Spinal cord (tissue), 10 donors: ENCODE measurements at places on chromosomes 16 and 17. TPM values are rescaled to one million over a fixed set of nuclear protein-coding genes. Genes with fewer than 3 reads are reported as not detected.

The PRAC2 gene
- polyA plus RNA-seq: not detected

The PLK1 gene
- polyA plus RNA-seq: 20.1 TPM

- DNase-seq: no peak
Observed at GRCh38 chr17:77437747-77438146, 297.0 kb downstream of the SEC14L1 start.

DNA sequence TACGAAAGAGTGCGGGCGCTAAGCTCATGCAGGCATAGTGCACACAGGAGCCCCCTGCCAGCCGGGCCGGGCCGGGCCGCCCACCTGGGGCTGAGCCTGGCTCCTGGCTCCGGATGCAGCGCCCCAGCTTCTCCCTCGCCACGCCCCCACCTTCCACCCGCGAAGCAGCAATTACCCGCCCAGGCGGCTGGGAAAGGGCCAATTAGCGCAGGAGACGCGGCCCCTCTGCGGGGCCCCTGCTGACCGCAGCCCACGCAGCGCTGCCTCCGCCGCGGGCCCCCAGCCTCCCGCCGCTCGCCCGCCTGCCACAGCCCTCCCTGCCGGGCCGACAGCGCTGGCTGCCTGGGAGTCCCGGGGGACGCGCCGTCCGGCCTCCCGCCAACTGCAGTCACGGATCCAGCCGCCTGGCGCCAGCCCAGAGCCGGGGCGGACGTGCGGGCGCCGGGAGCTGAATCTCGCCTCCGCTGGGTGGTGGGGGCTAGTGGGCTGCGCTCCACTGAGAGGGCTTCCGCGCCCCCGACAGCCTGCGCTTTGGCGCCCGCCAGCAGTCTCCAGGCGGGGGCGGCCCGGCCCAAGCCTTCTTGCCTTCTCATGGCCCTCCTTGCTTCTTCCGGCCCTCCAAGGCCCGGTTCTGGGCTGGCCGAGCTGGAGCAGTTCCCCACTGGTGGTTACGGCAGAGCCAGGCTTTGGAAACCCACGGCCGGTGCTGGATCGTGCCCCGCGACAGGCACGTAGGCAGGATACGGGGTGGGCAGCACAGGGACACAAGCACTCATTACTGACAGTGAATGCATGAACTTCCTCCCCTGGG, 14.9 kb upstream of the CBFB start:
- DNase-seq: peak; percentile 86

DNA sequence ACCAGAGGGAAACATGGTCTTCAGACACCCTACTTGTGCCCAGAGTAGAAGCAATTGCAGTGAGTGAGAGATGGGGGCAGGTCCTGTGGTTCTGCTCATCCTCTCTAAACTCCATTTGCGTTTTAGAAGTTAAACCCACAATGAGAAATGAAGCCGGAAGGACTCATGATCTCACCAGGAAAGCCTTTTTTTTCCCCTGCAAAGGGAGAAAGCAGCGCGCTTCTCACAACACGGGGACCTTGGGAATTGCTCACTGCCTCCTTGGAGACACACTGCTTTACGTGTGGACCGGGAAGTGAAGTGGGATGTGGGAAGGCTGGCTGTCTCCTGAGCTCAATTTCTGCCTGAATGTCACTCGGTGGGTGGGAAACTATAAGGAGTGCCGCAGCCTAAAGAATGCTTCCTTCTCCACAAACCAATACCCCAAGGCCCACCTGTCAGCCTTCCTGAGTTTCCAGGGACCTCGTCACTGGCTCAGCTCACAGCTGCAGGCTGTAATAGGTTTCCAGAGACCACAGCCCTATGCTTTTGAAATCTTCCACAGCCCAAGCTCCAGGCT, 365.4 kb downstream of the XYLT1 start:
- DNase-seq: no peak

DNA sequence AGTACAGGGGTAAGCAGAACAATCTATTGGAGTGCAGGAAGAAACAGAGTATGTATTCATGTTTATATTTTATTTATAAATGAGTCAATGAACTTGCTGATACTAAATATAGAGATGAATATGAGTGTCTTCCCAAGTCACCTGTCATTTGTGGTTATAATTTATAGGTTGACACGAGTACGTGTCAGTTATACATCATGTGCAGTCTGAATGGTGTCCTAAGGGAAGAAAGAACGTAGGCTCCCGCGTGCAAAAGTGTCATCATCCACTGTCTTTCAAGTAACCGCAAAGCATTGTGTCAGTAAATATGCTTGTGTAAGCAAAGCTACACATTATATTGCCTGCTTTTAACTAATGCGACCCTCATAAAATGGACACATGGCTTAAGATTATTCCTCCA, 786.1 kb downstream of the KCNJ2 start:
- no peak for DNase-seq

DNA sequence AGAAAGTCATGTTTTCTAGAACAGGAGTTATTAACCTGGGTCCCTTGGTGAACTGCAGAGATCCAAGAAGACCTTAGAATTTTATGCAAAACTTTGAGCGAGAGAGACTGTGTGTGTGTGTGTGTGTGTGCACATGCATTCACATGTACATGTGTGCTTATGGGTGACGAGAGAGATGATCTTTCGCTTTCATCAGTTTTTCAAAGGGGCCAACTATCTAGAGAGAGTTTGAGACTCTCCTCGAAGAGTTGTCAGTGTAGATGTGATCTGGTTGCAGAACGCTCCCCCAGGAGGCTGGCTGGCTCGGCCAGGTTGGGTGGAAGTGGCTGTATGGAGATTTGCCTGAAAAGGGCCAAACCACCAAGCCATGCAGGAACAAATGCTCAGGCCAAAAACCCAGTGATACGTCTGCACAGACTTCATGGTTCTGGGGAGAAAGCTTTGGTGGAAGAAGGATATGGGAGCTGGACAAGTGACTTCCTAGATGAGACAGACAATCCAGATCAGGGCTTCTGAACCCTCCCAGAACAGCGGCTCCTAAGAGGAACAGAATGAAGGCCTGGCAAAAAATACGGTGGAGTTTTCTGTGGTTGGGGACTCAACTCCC, 6.1 kb downstream of the PIK3R5 start:
- DNase-seq: no peak

DNA sequence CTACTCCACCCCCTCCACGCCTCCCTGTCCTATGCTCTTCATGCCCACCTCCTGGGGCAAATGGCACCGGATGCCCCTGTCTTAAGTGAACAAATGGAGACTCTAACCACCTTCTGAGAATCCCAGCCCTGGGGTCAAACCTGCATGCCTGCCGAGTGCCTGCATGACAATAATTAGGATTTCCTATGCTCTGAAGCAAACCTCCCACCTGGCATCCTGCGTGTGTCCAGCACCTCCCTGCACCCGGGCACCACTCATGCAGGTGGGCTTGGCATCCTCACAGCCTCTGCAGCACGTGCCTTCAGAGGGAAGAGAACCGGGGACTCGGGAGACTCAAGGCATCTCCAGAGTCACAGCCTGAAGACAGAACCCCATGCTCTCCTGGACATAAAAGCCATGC, 11.2 kb upstream of the KIFC3 start:
- no peak for DNase-seq

DNA sequence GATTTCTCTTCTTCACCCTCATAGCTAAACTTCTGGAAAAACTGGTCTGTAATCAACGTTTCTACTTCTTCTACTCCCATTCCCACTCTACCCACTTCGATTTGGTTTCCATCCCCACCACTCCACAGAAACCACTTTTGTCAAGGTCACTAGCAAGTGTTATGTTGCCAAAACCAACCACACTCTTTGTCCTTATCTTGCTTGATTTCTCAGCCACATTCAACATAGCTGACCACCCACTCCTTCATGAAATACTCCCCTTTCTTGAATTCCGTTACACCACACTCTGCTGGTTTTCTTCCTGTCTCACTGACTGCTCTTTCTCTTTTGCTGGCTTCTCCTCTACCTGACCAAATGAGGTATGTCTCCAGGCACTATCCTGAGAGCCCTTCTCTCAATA, 11.9 kb downstream of the IKZF3 start:
- no peak for DNase-seq

- no peak for DNase-seq
Observed at GRCh38 chr16:25289466-25289865, 31.8 kb upstream of the ZKSCAN2 start.

The CLEC18C gene
- polyA plus RNA-seq: 2.2 TPM

- DNase-seq: no peak
Observed at GRCh38 chr16:80924372-80924978, 82.2 kb downstream of the CMC2 start.

GRCh38 chr16:339680-340079, 12.8 kb downstream of the AXIN1 start:
- no peak for DNase-seq

DNA sequence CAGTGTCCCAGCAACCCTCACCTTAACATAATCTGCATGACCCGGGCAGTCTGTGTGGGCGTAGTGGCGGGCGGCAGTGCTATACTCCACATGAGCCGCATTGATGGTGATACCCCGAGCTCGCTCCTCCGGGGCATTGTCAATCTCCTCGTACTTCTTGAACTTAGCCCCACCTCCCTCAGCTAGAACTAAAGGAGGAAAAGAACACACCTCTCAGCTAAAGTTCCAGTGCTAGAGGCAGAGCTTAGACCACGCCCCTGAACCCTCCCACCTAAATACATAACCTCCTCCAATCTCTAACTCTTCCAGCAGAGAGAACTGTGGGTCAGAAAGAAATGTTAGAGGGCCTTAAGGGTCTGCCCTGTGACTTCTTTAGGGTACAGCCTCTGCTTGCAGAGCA, 855 bp downstream of the TUFM start:
- no peak for DNase-seq

The CCL17 gene
- not detected for polyA plus RNA-seq

GRCh38 chr16:66581246-66581952, 2.1 kb downstream of the CMTM2 start:
- DNase-seq: no peak

- no peak for DNase-seq
Observed at GRCh38 chr17:50899559-50900319, 33.6 kb upstream of the TOB1 start.

GRCh38 chr16:27595475-27595874, 45.5 kb downstream of the KATNIP start:
- DNase-seq: no peak

- DNase-seq: no peak
Observed at GRCh38 chr17:55660178-55660886, 62.3 kb downstream of the TMEM100 start.

- DNase-seq: no peak
Observed at GRCh38 chr16:23651943-23652468, 10.7 kb downstream of the DCTN5 start.

The TNS4 gene
- polyA plus RNA-seq: 0.29 TPM

The LDHD gene
- polyA plus RNA-seq: 9.3 TPM

DNA sequence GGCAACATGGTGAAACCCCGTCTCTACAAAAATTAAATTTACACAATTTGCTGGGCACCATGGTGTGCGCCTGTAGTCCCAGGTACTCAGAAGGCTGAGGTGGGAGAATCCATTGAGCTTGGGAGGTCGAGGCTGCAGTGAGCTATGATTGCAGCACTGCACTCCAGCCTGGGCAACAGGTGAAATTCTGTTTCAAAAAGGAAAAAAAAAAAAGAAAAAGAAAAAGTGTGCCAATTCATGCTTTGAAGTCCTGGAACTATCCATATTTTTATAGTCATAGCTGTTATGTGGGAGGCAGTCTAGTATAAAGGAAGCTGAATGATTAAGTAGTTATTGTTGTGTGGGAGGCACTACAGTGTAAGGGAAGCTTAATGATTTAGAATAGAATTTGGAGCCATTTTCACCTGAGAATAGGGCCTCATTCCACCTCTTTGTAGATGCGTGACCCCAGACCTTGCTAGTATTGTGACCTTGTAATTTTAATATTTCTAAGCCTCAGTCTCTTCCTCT, 31.6 kb downstream of the IQCK start:
- no peak for DNase-seq

DNA sequence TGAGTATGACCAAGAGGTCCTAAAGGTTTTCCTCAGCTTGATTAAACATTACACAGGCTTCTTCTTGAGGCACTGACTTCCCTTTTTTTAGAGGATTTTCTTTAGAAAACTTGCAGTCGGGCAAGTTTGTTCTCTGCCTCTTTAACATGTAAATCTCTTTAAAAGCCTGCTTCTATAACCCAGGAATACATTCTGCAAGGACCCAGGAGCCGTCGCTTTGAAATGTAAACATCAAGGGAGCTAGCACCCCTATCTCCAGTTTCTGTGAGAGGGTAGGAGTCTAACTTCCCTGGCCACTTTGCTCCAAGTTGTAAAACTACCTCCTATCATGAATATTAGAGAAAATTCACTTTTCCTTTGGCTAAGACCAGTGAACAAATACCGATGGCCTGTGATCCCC, 201.5 kb upstream of the CPHXL start:
- DNase-seq: no peak

The ABAT gene
- 286 TPM for polyA plus RNA-seq

- peak; percentile 5 for DNase-seq
Observed at GRCh38 chr16:53415504-53415903, 18.8 kb upstream of the RBL2 start.

- DNase-seq: peak; percentile 28
Observed at GRCh38 chr17:56939869-56940484, 20.9 kb downstream of the COIL start.

DNA sequence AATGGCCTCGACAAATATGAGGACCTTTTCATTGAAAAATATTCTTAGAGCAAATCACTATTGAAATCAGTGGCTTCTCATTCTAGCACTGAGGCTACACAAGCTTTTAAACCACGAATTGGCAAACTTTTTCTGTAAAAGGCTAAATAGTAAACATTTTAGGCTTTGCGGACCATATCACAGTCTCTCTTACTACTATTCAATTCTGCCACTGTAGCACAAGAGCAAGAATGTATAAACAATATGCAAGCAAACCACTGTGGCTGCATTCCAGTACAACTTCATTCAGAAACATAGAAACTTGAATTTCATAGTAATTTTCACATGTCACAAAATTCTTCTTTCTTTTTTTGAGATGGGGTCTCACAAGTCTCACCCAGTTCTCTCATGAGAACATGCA, 49.1 kb downstream of the PHLPP2 start:
- DNase-seq: no peak

DNA sequence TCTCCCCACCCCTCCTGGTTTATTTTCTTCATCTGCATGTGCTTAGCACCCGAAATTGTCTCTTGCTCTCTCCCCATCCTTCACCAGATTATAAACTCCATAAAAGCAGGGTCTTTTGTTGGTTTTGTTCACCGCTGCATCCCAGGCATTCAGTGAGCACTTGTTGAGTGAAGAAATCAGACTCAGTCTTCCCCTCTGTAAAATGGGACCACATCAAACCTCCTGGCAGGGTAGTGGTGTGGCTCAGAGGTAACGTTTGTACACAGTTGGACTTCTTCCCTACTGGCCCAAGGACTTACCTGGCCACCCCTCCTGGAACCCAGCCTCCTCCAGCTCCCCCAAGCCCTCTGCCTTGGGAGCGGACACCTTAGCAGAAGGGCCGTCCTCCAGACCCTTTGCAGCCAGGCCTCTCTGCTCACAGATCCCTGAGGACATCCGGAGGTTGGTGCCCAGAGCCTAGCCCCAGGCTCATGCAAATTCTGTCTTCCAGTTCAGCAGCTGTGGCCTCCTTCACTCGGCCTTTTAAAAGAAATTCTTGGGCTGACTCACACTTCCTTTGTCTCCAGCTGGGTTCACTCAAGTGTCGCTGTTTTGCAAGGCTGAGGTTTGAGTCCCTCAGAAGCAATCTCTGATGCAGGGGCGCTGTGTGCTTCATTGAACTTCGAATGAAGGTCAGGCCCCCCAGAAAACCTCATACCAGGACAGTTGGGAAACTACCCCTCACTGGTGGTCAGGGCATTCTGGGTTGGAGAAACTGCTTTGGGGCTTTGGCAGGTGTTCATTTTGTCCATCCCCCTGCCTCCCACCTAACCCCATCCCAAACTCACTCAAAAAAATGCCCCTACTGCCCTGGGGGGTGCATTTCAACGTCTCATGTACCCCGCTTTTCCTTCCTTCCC, 16.8 kb upstream of the RMI2 start:
- DNase-seq: no peak

The MPO gene
- polyA plus RNA-seq: 3.5 TPM

The KRTAP4-6 gene
- polyA plus RNA-seq: not detected

GRCh38 chr17:58337600-58338453, 9.2 kb upstream of the TSPOAP1 start:
- DNase-seq: no peak
